ENCODE measurements at places on chromosomes 4 and X. TPM values are rescaled to one million over a fixed set of nuclear protein-coding genes. Genes with fewer than 3 reads are reported as not detected.

MAOA gene
- 10.0 TPM for total RNA-seq

VGLL1 gene
- total RNA-seq: not detected

TTC29 gene
- not detected for total RNA-seq

EXOSC9 gene
- 78.6 TPM for total RNA-seq

JADE1 gene
- total RNA-seq: 29.5 TPM

PPEF2 gene
- total RNA-seq: not detected

NPNT gene
- not detected for total RNA-seq

ADH1C gene
- not detected for total RNA-seq

DIPK2B gene
- total RNA-seq: not detected

LONRF3 gene
- total RNA-seq: 2.4 TPM

RBMXL3 gene
- not detected for total RNA-seq

ZBTB49 gene
- 6.0 TPM for total RNA-seq

SLC34A2 gene
- total RNA-seq: not detected

CT45A3 gene
- not detected for total RNA-seq
